ENCODE measurements at places on chromosomes 7 and 10.

GRCh38 chr10:103967448-103968071, 620 bp downstream of the SLK start:
- no peak for DNase-seq

DNA sequence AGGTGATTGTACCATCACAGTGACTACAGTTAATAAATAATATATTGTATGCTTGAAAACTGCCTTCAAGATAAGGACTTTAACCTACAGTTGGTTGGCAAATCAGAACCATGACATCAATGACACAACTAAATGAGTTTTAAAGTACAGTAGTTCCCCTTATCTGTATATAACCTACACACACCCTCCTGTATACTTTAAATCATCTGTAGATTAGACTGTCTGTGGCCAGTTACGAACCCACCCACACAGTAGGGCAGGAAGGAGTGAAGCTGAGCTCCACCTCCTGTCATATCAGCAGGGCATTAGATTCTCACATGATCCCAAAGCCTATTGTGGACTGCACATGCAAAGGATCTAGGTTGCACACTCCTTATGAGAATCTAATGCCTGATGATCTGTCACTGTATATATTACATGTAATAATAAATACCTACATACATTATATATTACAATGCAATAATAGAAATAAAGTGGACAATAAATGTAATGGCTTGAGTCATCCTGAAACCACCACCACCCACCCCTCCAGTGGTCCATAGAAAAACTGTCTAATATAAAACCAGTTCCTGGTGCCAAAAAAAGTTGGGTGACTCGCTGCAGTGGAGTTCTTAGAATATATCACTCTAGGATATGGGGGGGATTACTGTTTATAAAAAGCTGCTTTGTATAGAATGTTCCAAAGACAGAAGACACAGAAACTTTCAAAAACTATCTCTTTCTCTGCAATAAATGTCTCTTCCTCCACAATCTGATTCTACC, 5.6 kb downstream of the TPK1 start:
- DNase-seq: no peak

GRCh38 chr10:19245889-19246752, 197.5 kb downstream of the MALRD1 start:
- DNase-seq: no peak

DNA sequence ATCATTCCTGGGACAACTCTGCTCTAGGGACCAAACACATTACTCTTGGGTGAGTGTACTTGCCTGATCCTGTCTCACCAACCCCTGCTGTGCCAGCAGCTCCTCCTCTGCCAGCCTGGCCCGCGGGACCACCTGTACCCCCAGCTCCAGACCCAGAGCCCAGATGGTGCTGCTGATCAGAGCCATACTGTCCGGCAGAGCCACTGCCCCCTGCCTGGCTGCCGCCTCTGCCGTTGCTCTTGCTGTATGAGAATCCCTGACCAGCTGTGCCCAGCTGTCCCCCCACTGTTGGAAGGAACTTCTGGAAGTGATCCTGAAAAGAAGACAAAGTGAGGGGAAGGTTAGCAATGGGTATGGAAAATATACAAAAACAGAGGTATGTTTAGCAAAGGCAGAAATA, 6.9 kb downstream of the MYOZ1 start:
- no peak for DNase-seq

GRCh38 chr7:85522070-85522469, 335.2 kb upstream of the SEMA3D start:
- DNase-seq: no peak

DNA sequence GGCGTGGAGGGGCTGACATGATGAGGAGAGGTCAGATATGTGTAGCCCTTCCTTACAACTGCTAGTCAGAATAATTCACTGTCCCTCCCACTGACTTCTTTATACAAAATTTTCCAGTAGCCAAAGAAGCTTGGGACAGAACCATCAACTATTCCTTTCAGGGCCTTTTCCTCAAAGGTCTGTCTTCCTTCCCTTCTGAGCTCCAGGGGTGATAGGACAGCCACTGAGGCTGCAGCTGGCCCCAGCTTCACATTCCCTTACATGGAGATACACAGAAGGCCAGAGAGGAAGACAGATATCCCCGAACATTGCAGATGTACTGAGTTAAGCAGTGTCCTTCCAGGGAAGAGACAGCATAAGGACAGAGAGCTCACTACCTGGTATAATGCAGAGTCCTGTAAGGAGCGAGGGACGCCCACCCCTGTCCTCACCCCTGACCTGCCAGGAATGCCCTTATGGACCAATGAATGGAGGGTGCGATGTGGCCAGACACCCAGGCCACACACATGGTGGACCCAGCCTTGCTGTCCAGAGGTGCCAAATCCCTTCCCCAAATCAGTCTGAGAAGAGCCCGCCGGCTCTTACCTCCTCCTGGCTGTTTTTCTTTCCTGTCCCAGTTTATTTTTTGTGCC, 754.7 kb downstream of the GRID1 start:
- DNase-seq: no peak

- no peak for DNase-seq
Measured at GRCh38 chr7:26091933-26092332, 60.1 kb upstream of the NFE2L3 start.

DNA sequence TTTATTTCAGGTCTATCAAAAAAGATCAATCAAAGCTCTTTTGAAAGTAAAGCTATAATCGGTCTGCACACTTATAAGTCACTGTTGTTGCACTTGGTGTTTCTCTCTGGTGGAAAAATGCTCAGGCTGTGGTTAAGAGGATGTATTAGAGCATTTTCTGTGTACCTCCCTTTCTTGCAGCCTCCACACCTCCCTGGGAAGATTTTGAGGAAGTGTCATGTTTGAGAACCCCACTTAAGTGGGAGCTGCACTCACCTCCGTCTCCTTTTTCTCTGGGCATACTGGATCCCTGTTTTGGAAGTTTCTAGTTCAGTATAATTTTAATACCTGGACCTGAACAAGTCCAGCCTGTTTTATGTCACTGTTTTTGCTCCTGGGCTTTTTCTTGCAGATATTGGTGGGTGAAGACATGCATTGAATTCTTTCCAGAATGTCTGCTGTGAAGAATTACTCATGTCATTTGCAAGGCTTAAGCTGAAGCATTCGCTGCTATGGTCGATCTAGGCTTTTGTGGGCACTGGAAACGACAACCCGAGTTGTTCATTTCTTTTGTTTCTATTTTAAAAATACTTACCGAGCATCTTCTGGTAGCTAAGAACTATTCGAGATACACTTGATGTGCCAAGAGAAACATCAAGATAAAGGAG, 36.6 kb downstream of the TCF7L2 start:
- no peak for DNase-seq

GRCh38 chr7:82080254-82080927, 310.5 kb upstream of the HGF start:
- DNase-seq: no peak

Data from NCI-H1930 (cell line).